CD4-positive, alpha-beta T cell (primary cell): ENCODE measurements at places on chromosomes 3 and 15. TPM values are rescaled to one million over a fixed set of nuclear protein-coding genes. Genes with fewer than 3 reads are reported as not detected.

GRCh38 chr3:157479464-157480243 lies 23.6 kb downstream of the VEPH1 start:
- no peak overlapping the region for H3K4me3 ChIP-seq
- DNase-seq: no peak
- H3K27me3 ChIP-seq: no peaks in the 10 kb centered on the region
- H3K36me3 ChIP-seq: no peaks in the 10 kb centered on the region

ALDH1A3 gene
- total RNA-seq: not detected

- no peaks in the 10 kb centered on the region for H3K4me1 ChIP-seq
- no peaks in the 10 kb centered on the region for H3K36me3 ChIP-seq
- H3K27me3 ChIP-seq: peaks cover 10% of the 10 kb centered on the region
- H3K4me3 ChIP-seq: no peak overlapping the region
- no peak for DNase-seq
Measured at GRCh38 chr3:194572944-194573491, 60.2 kb downstream of the TMEM44 start.

FBXW12 gene
- not detected for total RNA-seq

DNA sequence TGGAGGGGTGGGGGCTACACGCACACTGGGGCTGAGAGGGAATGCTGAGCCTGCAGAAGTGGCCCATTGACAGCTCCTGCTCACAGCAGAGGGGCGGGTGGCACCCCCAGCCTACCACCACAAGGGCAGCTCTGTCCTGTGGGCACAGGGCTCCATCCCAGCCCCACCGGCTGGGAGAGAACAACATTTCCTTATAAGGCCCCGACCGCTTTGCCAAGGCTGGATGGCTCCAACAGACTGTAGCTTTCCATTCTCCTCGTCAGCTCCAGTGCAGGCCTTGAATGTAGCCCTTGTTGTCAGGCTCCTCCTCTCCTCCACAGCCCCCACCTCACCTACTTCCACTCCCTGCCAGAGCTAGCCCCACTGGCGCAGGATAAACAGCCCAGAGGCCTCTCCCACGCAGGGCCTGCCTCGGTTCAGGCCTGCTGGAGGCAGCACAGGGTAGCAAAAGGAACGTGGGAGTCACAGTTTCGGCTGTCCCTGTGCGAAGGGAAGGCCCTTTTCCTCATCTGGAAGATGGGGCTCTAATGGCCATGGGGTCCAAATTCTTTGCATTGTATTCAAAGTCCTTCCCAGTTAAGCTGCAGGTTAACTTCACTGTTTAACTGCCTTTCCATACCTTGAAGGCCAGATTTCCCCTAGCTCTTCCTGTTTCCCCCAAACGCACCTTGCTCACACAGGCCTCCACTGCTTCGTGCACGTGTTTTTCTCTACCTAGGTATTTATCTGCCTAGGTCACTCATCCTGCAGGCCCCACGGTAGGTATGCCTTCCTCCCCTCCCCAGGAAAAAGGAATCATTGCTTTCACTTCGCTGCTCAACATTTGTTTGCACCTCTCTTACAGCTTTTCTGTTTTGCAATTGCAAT lies 101.6 kb upstream of the LPP start:
- H3K4me3 ChIP-seq: no peak overlapping the region
- no peaks in the 10 kb centered on the region for H3K36me3 ChIP-seq
- peaks cover 20% of the 10 kb centered on the region for H3K4me1 ChIP-seq
- no peak for DNase-seq

AADACL2 gene
- total RNA-seq: not detected

DNA sequence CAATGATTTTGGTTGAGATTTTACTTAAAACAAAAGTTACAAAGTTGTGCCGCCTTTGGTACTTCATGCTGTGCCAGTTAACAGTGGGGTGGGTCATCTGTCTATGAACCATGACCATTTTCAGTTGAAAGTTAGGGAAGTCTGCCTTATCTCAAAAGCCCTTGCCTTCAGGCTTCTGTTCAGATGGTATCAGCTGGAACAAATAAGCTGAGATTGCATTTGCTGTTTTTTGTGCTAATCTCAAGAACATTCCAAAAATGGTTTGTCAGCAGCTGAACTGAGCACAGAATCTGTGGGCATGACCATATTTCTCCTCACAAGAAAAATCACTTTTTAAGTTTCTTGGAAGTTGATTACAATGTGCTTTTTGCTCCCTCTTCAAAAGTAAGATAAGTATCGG lies 142.3 kb downstream of the IL5RA start:
- H3K27me3 ChIP-seq: no peaks in the 10 kb centered on the region
- DNase-seq: no peak
- H3K4me3 ChIP-seq: no peak overlapping the region
- H3K27ac ChIP-seq: no peak overlapping the region
- no peaks in the 10 kb centered on the region for H3K36me3 ChIP-seq
- H3K4me1 ChIP-seq: no peaks in the 10 kb centered on the region

GRCh38 chr3:46112984-46113383 lies 85.7 kb upstream of the XCR1 start:
- no peaks in the 10 kb centered on the region for H3K36me3 ChIP-seq
- no peaks in the 10 kb centered on the region for H3K27me3 ChIP-seq
- no peak overlapping the region for H3K4me3 ChIP-seq
- H3K4me1 ChIP-seq: peaks cover 17% of the 10 kb centered on the region
- no peak overlapping the region for H3K27ac ChIP-seq
